ENCODE measurements at places on chromosomes 6 and 20.

DNA sequence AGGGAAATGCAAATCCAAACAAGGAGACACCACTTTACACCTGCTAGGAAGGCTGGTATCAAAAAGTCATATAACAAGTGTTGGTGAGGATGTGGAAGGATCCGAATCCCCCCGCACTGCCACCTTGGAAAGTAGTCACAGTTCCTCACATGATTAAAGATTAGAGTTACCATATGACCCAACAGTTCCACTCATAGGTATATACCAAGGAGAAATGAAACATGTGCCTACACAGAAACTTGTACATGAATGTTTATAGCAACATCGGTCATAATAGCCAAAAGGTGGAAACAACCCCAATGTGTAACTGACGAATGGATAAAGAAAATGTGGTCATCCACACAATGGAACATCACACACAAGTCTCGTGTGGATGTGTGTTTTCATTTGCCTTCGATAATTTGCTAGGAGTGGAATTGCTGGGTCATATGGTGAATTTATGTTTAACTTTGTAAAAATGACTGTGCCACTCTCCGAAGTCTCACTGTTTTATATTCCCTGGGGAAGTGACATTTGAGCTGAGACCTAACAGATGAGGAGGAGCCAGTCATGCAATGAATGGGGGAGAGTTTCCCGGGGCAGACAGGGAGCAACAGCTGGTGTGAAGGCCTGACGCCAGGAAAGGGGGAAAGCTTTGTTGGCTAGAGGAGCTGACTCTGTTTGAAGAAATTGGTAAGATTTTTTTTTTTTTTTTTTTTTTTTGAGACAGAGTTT lies 125.9 kb upstream of the MLN start:
- no peak for DNase-seq

GRCh38 chr6:163309491-163310026 lies 105.0 kb upstream of the QKI start:
- DNase-seq: no peak

GRCh38 chr6:153044295-153044694 lies 41.8 kb upstream of the MTRF1L start:
- DNase-seq: no peak

- DNase-seq: peak; percentile 55
Observed at GRCh38 chr6:100479179-100480035, 14.7 kb upstream of the SIM1 start.

- no peak for DNase-seq
Observed at GRCh38 chr6:169398342-169399105, 144.9 kb upstream of the THBS2 start.

GRCh38 chr6:134821397-134821796 lies 128.5 kb downstream of the ALDH8A1 start:
- no peak for DNase-seq

DNA sequence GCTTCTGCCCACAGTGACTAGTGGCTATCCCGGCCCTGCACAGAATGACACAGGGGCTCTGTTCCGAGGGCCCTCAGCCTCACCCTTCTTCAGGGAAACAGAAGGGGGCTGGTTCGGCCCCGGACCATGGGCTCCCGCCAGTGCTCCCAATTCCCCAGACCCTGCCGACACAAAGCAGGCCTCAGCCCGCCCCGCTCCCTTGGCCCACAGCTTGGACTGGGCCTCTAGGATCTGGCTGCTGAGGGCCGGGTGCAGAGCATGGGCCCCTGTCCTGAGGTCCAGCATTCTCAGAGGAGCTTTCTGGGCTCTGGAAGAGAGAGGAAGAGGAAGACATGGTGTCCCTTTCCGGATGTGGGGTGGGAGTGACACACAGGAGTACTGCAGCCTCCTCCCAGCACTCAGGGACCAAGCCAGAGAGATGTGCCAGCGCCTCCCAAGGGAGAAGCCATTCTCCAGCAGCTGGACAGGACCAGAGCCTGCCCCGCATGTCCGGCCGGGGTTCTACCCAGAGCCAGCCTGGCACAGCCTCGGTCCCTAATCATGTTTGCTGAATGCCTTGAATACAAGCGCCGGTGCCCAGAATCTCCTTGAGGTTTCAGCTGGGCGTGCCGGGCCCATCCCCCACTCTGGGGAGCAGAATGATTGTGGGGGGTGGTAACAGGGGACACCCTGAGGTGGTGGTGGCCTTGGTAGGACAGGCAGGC lies 23.9 kb downstream of the C20orf203 start:
- DNase-seq: no peak

- DNase-seq: no peak
Observed at GRCh38 chr6:134352786-134353480, 35.0 kb upstream of the SGK1 start.

GRCh38 chr20:53900380-53900999 lies 169.9 kb downstream of the BCAS1 start:
- DNase-seq: no peak

- peak; percentile 11 for DNase-seq
Observed at GRCh38 chr6:22366214-22366613, 69.4 kb upstream of the PRL start.

- DNase-seq: peak; percentile 80
Observed at GRCh38 chr6:134103006-134103405, 50.6 kb upstream of the SLC2A12 start.

DNA sequence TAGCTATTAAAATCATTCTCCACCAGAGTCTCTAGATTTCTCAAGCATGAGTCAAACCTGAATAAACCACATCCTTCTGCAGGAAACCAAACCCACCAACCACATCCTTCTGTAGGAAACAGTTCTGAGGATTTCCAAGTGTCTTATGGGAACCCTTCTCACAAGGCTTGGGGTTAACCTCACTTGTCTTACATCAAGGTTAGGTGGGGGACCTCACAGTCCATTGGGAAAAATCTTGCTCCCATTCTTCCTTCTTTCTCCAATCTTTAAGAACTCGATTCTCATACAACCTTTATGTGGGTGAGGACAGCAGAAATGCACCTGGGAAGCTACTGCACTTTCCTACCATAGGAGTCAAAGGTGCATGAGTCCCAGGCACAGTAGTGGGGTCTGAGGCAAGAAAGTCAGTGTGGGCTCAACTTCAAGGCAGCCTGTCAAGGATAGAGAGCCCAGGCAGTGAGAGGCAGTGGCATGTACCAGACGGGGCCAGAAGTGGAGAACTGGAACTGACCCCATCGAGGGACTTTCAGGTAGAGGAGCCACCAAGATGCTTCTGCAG lies 114.5 kb downstream of the SLC22A3 start:
- DNase-seq: peak; percentile 16

DNA sequence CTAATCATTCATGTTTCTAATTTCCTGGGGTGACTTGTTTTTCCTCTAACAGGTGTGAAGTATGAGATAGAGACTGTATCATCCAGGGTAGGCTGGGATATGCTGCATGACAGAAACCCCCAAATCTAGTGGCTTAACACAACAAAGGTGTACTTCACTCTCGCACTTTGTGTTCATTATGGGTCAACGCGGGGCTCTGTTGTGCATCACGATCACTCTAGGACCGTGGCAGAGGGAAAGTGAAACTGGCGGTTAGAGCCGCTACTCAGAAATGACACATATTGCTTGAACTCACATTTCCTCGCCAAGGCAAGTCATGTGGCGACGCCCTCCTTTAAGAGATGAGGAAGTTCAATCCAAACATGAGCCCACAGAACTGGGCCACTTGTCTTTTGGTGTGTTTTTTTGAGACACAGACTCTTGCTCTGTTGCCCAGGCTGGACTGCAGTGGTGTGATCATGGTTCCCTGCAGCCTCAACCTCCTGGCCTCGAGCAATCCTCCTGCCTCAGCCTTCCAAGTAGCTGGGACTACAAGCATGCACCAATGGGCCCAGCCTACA lies 41.3 kb downstream of the PCNA start:
- DNase-seq: peak; percentile 89

GRCh38 chr20:47638851-47639250 lies 137.2 kb downstream of the NCOA3 start:
- DNase-seq: no peak

- DNase-seq: no peak
Observed at GRCh38 chr6:100466410-100467128, 1.8 kb upstream of the SIM1 start.

- DNase-seq: no peak
Observed at GRCh38 chr6:7920425-7920824, 9.8 kb upstream of the TXNDC5 start.

- no peak for DNase-seq
Observed at GRCh38 chr20:49291200-49291599, 13.3 kb upstream of the ZNFX1 start.

DNA sequence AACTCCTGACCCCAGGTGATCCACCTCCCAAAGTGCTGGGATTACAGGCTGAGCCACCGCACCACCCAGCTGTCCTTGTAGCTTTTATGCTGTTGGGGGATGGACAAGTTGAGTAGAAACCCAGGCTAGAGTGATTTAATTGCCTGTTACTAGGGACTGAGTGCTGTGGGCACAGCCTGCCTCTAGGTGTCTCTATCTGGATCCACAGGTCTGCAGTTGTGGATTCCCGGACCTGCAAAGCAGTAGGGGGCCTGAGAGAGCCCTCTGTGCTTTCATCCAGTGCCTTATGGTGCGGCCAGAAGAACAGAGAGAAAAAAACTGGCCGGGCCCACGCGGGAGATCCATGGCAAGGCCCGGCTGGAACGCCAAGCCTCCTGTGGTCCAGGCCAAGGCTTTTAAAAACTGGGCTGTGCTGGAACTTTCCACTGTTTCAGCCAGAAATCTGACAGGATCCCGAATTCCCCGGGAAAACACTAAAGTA lies 5.2 kb downstream of the SIRPA start:
- DNase-seq: peak; percentile 42

- no peak for DNase-seq
Observed at GRCh38 chr6:3388786-3389185, 68.1 kb downstream of the SLC22A23 start.

- no peak for DNase-seq
Observed at GRCh38 chr6:17354700-17355403, 38.5 kb upstream of the CAP2 start.

DNA sequence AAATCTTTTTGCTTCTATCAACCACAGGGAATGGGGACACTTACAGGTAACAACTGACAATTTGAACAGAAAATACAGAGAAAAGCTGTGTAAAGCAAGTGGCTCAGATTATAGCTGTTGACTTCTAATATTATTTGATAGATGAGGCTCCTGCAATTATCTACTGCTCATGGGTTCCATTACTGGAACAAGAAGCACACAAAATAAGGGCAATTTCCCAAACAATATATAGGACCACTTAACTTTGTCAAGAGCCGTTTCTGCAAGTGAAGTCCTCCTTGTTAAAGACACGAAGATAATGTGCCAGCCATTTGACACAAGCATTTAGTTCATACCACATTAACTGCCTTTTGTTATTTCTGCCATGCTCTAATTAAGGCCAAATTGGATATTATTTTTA lies 315.5 kb upstream of the ARID1B start:
- DNase-seq: no peak

DNA sequence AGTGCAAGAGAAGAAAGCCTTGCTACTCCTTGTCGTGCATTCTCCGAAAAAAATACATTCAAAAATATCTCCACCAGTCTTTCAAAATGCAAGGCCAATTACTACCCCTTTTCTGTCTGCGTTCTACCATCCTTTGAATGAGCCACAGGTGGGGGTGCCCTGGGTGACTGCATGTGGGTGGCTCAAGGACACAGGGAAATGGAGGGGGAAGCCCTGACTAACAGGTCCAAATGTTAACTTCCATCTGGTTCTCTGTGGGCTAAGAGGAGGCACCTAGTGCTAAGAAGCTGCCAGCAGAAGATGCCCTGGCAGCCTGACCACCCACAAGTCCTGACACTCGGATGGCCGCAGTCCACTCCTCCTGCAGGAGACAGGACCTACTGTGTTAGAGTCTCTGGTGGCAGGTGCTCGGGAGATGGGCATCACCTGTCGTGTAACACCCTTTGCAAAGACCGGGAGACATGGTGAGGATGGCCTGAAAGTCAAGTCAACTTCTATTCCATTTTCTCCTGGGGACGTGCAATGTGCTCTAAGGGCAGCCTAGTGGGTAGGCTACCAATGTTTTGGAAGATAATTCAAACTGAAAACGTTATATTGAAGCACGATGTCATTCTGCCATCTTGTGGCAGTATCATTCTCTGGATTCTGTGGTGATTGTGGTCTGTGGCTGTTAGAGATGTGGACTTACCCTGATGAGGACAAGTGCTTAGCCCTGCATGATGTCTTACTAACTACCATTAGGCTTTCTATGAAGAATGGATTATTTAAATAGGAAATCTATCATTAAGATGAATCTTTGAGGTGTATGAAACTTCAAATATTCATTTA lies 27.4 kb upstream of the IGF2R start:
- peak; percentile 56 for DNase-seq

- no peak for DNase-seq
Observed at GRCh38 chr20:8946036-8946940, 122.6 kb upstream of the PLCB4 start.

DNA sequence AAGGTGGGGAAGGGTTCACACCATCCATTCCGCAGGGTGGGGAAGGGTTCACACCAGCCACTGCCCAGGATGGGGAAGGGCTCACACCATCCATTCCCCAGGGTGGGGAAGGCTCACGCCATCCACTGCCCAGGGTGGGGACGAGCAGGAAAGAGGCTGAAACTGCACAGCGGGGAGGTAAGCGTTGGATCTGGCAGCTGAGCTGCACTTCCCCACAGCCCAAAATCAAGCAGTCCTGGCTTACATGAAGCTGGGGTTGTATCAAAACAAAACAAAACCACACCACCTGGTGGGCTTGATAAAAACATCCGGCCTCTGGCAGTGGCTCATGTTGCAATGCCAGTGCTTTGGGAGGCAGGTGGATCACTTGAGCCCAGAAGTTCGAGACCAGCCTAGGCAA lies 268.5 kb downstream of the TAF4 start:
- DNase-seq: no peak

- DNase-seq: no peak
Observed at GRCh38 chr6:114364301-114364700, 21.5 kb upstream of the HS3ST5 start.

- no peak for DNase-seq
Observed at GRCh38 chr20:55264703-55265239, 740.5 kb downstream of the CBLN4 start.

DNA sequence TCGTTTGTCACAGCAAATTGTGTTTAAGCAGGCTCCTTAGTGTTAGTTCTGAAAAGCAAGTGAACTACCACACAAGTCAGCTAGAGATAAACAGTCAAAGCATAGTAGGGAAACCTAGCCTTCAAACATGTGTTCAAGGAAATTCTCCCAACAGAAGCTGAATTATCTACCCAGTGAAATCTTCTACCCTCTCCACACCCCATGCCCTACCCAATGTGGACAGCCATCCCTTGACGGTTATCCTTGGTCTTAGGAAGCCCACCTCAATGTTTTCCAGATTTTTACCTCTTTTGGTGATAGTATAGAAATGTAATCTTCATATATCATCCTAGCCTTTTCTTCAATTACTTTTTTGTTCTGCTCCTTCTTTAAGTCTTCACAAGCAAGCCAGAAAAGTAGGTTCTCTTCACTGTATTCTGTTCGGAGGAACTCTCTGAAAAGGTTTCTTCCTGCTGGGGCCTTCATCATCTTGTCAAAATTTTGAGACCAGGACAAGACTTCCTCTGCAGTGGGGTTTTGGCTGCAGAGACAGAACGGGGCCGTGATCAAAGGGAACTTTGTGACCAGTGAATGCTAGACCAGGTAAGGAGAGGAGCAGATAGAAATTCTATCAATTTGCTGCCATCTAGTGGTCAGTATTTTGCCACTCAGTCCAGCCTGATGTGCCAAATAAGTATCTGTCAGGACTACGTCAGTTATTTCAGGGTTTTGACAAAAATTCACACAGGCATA lies 21.6 kb upstream of the MTRF1L start:
- DNase-seq: peak; percentile 80

GRCh38 chr6:14110001-14110818 lies 7.4 kb upstream of the CD83 start:
- no peak for DNase-seq

GRCh38 chr6:42402184-42402583 lies 49.5 kb downstream of the TRERF1 start:
- no peak for DNase-seq

GRCh38 chr6:26232940-26233648 lies 131.9 kb upstream of the BTN3A2 start:
- peak; percentile 82 for DNase-seq

Measured in hematopoietic multipotent progenitor cell treated with erythropoietin and hydrocortisone succinate and interleukin-3 and kit ligand, for 8 days (in vitro differentiated cells).